ENCODE measurements at places on chromosomes 4 and X.

DNA sequence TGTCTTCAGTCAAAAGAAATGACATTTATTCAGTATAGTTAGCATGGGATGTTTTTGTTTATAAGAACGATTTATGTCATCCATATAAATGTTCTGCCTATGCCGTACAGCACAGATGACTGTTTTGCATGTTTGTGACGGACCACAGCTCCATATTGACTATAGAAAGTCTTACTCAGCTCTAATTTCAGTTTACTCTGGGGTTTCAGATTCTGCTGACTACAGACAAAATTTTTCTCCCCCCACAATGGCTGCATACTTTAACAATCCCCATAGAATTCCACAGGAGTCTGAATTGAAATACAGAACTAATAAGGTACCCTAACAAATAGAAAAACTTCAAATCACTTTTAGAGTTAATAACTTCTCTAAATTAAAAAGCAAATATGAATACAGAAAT is 191.0 kb downstream of the SCFD2 start:
- no peak for DNase-seq

- no peak for DNase-seq
Measured at GRCh38 chr4:22471999-22472461, 43.8 kb downstream of the ADGRA3 start.

DNA sequence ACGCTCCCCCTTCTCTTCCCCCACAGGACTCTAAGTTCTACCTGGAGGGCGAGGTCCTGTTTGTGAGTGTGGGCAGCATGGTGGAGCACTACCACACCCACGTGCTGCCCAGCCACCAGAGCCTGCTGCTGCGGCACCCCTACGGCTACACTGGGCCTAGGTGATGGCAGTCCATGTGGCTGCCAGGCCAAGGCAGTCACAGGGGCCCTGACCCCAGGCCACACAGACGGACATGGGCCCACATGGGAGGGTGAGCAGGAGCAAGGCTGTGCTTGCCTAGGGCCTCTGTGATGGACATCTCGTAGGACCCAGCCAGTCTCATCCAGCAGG is 10.0 kb upstream of the ADD1 start:
- DNase-seq: no peak

- no peak for DNase-seq
Measured at GRCh38 chrX:71910986-71911730, 513 bp downstream of the NHSL2 start.

GRCh38 chrX:139842326-139843185 is 90.3 kb downstream of the ATP11C start:
- no peak for DNase-seq

- DNase-seq: no peak
Measured at GRCh38 chr4:83318666-83319065, 16.0 kb downstream of the HPSE start.

DNA sequence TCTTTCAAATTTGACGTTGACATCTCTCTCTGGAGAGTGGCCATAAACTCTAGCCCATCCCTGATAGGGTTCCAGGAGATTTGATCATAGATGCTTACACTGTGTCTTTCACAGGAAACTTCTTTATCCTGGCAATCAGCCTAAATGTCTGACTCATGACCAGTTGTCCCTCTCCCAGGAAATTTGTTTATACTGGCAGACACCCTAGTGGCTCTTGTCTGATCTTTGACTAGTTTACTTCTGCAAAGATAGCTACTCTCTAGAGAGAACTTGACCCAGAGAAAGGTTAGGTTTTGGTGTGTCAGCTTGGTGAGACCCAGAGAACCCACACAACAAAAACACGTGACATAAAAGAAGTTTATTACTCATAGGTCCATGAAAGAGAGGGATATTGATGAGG is 509.8 kb downstream of the CENPC start:
- no peak for DNase-seq

GRCh38 chr4:69116645-69117321 is 20.5 kb downstream of the UGT2B7 start:
- no peak for DNase-seq

DNA sequence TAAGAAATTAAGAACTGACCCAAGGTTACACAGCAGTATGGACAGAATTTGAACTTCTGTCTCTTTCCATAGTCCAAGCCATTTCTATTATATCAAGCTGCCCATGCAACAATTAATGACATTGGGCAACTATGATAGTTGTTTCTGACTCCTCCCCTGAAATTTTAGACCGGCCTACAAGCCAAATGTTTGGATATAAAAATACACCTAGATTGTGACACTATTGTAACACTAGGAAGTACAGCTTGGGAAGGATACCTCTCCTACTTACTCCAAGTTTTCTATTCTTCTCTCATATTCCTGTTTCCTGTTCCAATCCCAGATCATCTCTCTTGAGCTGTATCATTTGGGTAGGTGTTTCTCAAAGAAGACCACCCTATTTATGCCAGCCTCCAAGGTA is 43.5 kb downstream of the RCHY1 start:
- DNase-seq: no peak

- peak; percentile 53 for DNase-seq
Measured at GRCh38 chr4:82898322-82899243, 2.0 kb upstream of the THAP9 start.
